B cell (primary cell): ENCODE measurements at places on chromosomes 3 and 15. TPM values are rescaled to one million over a fixed set of nuclear protein-coding genes. Genes with fewer than 3 reads are reported as not detected.

The CYFIP1 gene
- total RNA-seq: 13.1 and 13.5 TPM in 2 replicates

The TTLL13 gene
- total RNA-seq: 0.22 and 0.42 TPM in 2 replicates

The CP gene
- not detected in 2 replicates for total RNA-seq

The ACAP2 gene
- total RNA-seq: 108 and 113 TPM in 2 replicates

The MCCC1 gene
- total RNA-seq: 32.8 and 36.3 TPM in 2 replicates

The ITIH3 gene
- not detected in 2 replicates for total RNA-seq

The FYTTD1 gene
- total RNA-seq: 110 and 121 TPM in 2 replicates

The PLA1A gene
- total RNA-seq: 0.27 and 0.58 TPM in 2 replicates

The MESP2 gene
- not detected in 2 replicates for total RNA-seq

The SCG3 gene
- total RNA-seq: not detected in 2 replicates

The THSD4 gene
- not detected in 2 replicates for total RNA-seq

The RHOV gene
- 0.41 and 0.54 TPM in 2 replicates for total RNA-seq

The PCSK6 gene
- 0.53 and 1.6 TPM in 2 replicates for total RNA-seq

The PLAAT1 gene
- total RNA-seq: not detected in 2 replicates

The RHCG gene
- total RNA-seq: not detected in 2 replicates
